Cortex of kidney (tissue), 1 donor: ENCODE measurements at places on chromosomes 12 and 14.

GRCh38 chr12:115332945-115333344 is 649.0 kb upstream of the TBX3 start:
- DNase-seq, result no peak

- no peak for DNase-seq
Measured at GRCh38 chr12:32118806-32119205, 12.2 kb downstream of the BICD1 start.

DNA sequence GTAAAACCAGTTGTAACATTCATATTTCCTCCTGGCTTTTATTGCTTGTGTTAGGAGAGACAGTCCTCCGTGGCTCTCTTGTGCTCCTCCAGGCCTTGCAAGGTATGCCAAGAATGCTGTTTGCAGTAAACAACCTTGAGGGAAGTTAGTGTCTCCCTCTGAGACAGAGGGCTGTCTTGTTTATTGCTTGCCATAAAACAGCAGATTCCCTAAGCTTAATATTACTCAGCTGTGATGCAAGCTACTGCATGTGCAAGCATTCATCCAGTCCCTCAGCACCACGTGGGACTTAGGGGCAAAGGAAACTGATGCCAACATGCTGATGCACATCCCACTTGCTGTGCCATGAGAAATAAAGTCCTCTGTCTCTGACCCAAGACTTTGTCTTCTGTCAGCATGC is 6.6 kb downstream of the POMT2 start:
- no peak for DNase-seq

- DNase-seq, result no peak
Measured at GRCh38 chr14:23877111-23877510, 76.5 kb upstream of the DHRS4 start.

DNA sequence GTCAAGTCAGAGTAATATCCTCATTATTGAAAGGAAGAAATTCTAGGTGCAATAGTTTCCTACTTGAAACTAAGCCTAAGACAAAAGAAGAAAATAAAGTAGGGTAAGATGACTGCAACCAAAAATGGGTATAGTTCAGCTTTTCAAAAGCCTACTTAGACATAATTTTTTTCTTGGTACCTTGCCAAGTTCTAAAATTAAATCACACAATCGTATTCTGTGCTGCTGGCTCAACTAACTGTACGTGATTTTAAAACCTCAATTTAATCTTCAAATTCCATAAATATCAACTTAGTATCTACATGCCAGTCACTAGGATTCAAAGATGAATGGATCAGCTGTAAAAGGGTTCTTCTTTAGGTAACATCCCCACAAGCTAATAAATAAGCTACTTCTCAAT is 56.9 kb downstream of the SCAF11 start:
- DNase-seq, result no peak

DNA sequence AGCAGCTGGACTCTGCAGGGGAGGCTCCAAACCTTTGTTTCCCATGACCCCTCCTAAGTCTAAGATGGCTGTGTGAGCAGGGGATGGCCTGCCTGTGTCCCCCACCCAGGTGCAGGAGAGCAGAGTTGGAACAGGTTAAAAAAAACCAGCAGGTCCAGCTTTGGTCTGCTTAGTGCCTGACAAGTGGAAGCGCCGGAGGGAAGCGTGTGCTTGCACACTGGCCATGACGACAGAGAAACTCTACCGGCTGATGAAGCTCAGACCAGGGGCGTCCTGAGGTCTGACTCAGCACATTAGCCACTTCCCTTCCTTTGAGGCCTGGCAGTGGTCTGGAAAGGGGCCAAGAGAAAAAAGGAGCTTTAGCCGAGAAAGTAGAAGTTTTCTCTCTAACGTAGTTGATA is 280.1 kb downstream of the VRK1 start:
- DNase-seq, result no peak

- no peak for DNase-seq
Measured at GRCh38 chr12:104643819-104644669, 187.3 kb downstream of the CHST11 start.

DNA sequence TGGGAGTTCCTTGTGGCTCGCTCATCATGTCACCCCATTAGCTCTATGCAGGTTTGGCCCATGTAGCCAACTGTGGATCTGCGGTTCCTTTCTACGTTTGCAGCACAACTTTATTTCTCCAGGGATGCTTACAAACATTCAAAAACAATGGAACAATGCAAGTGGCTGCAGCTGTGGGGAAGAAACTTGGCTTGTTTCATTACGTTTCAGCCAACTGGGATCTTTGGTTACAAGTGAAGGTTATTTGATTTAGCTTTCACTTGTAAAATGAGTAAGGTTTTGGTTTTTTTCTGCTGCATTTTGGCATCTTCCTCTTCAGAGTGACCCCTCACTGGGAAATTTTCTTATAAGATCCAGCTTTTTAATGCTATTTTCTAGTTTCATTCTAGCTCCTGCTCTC is 105.9 kb downstream of the PLXNC1 start:
- no peak for DNase-seq

DNA sequence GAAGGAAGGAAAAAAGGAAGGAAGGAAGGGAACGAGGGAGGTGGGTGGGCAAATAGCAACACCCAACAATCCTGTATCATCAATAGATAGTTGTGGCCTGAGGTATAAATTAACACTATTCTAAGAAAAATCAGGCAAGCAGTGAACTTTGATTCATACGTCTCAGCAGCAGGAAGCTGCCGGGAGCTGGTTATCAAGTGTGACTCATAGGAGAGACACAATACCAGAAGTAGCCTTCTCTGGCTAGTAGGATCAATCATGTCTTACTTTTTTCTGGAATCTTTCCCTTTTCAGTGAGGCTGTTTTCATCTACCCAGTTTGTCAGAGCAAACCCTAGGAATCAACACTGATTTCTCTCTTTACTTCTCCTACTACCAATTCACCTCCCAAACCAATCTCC is 780.5 kb downstream of the NRXN3 start:
- no peak for DNase-seq

- DNase-seq, result no peak
Measured at GRCh38 chr12:91983935-91984334, 161.7 kb downstream of the BTG1 start.

GRCh38 chr12:6784296-6784695 is 5.0 kb upstream of the CD4 start:
- no peak for DNase-seq

GRCh38 chr12:55671746-55672145 is 35.1 kb downstream of the OR10P1 start:
- DNase-seq, result no peak

DNA sequence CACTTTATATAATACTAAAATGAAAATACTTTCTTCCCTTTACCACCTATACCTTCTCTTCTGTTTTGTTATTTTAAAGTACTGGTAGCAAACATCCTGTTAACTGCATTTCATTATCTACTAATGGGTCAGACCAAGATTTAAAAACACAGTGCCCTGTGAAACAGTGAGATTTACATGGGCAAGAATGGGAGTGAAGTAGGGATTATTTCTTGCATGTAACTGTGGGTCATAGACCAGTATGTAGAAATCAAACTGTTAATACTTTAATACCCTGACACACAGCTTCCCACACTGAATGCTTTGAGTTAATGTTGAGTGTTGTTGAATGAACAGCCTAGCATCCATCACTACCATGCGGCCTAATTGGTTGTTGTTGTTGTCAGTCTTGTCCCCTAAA is 61.6 kb downstream of the PLEKHA5 start:
- DNase-seq, result no peak

GRCh38 chr14:38124506-38124905 is 83.2 kb upstream of the SSTR1 start:
- no peak for DNase-seq

- DNase-seq, result no peak
Measured at GRCh38 chr12:13702381-13702780, 279.0 kb downstream of the GRIN2B start.

DNA sequence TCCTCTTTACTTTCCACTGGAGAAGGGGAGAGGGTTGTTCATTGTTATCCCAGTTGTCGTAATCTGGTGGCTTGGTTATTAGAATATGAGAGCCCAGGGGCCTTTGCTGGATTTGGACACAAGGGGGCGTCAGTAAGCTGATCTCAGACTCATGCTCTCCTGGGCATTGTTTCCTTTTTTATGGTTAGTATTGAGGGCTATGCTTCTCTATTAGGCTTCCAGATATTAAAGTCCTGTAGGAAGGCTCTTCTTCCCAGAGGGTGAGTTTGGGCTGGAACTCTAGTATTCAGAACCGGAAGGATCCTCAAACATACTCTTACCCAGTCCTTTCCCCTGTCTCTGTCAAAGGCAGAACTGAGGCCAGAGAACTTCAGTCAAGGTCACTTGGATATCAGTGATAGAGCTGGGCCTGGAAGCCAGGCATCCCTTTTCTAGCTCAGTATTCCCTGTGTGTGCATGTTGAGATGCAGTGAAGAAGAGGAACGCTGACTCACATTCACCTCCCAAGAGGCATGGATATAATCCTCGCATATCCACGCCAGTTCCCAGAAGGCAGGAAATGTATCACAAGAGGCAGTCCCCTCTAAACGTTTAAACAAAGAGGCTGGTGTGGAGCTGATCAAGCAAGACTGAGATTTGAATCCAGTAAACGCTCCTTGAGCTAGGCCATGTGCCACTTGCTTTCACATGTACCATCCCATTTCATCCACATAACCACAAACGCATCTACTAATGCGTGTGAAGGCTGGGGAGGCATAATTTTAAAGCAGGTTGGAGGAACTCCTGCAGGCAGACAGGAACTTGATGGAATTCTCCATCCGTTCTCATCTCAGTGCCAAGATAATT is 41.6 kb downstream of the UBE3B start:
- no peak for DNase-seq

- DNase-seq, result no peak
Measured at GRCh38 chr14:74346341-74346740, 1.9 kb upstream of the VRTN start.

GRCh38 chr12:108305520-108305919 is 33.6 kb downstream of the CMKLR1 start:
- no peak for DNase-seq
